Astrocyte of the spinal cord (primary cell): ENCODE measurements at places on chromosomes 16 and 17.

GRCh38 chr17:74070998-74071679, 132.3 kb upstream of the RPL38 start:
- DNase-seq, result no peak

GRCh38 chr16:68246666-68247065, 1.5 kb downstream of the PLA2G15 start:
- no peak for DNase-seq

GRCh38 chr17:66934040-66934439, 30.5 kb upstream of the CACNG4 start:
- no peak for DNase-seq

DNA sequence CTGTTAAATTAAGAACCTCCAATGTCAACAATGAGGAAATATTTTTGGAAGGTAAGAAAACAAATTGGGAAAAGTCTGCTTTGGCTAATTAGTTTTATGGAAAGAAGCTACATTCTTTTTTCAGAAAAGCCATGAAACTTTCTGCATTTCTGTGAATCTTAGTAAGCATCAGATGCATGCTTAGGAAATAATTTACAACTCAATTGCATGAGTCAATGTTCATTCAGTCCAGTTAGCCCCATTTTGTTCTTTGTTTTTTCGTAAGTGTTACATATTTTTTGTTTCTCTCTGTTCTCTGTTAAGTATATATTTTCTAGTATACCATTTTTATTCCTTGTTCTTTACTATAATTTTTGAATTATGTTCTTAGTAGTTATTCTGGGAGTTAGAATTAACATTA, 195.2 kb upstream of the KIF2B start:
- DNase-seq, result peak; percentile 78
